ENCODE measurements at places on chromosomes 13 and 19. TPM values are rescaled to one million over a fixed set of nuclear protein-coding genes. Genes with fewer than 3 reads are reported as not detected.

NRTN gene
- 4.8 TPM for total RNA-seq

ZNF587B gene
- 21.6 TPM for total RNA-seq

SHANK1 gene
- 6.8 TPM for total RNA-seq

ZNF98 gene
- not detected for total RNA-seq

OR10H1 gene
- not detected for total RNA-seq

SRRM5 gene
- 0.51 TPM for total RNA-seq

IL12RB1 gene
- not detected for total RNA-seq

ELSPBP1 gene
- not detected for total RNA-seq

ADAMTSL5 gene
- total RNA-seq, result not detected

GRCh38 chr13:113935001-113935844 is 38.7 kb downstream of the C13orf46 start:
- peak; percentile 25 for DNase-seq

DNA sequence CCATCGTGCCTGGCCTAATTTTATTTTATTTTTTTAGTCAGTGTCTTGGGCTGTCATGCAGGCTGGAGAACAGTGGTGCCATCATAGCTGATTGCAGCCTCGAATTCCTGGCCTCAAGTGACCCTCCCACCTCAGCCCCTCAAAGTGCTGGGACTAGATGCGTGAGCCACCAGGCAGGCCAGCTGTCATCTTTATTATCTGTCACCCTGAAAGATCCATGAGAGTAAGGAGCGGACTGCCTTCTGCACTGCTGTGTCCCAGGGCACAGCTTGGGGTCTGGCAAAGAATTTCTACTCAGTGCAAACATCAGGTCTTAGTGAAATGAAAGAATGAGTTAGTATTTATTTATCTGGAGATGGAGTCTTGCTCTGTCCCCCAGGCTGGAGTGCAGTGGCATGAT is 9.5 kb upstream of the TLE5 start:
- no peak for DNase-seq

DNA sequence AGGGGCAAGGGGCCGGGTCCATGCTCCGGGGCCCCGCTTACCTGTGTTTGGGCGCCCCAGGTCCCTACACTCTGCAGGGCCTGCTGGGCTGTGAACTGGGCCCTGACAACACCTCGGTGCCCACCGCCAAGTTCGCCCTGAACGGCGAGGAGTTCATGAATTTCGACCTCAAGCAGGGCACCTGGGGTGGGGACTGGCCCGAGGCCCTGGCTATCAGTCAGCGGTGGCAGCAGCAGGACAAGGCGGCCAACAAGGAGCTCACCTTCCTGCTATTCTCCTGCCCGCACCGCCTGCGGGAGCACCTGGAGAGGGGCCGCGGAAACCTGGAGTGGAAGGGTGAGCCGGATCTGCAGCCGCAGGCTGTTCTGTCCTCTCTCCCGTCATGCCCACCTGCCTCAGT is 1.7 kb downstream of the FCGRT start:
- DNase-seq, result no peak

GRCh38 chr13:74210693-74211393 is 76.6 kb upstream of the KLF12 start:
- no peak for DNase-seq

GRCh38 chr19:39738814-39739213 is 985 bp upstream of the CLC start:
- no peak for DNase-seq

DNA sequence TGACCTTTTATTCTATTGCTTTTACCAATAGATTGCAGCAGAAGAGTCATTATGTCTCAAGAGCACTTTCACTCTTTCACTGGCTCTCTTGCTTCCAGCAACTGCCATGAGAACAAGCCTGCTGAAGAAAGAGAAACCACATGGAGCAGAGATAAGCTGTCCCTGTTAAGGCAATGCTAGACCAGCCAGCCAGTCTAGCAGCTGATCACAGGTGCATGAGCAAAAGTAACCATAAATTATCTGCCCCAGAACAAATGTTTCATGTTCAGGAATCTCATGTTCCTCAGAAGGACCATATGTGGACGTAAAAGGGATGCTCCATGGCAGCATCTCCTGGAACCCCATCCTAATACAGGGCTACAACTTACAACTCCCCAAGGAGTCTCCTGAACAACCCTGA is 20.4 kb upstream of the DCLK1 start:
- DNase-seq, result no peak

GRCh38 chr19:58326501-58326913 is 287 bp upstream of the ZSCAN22 start:
- DNase-seq, result no peak

DNA sequence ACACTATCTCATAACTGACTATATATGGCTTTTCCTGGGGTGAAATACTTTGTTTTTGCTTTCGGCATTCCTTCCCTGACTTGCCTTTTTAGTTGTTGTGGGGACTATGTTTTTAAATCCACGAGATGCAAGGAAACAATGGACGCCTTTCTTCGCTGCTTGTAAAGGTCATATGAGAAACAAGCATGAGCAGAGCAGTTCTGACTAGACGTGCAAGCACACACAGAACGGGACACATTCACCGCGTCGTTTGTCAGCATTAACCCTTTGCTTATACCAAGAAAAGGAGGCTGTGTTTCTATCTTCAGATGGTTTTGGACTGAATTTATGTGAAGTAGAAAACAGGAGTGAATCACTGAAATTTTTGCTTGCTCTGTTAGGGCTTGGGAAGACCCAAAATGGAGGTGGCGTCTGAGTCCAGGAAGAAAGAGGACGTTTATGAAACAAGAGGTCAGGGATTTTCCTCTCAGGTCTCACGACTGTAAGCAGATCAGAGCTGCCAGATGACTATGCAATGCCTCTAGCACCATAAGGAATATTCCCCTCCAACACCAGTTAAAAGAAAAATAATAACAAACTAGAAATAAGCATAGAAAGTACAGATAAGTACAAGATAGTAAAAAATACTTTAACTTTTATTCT is 358.9 kb downstream of the DLEU7 start:
- peak; percentile 25 for DNase-seq

DNA sequence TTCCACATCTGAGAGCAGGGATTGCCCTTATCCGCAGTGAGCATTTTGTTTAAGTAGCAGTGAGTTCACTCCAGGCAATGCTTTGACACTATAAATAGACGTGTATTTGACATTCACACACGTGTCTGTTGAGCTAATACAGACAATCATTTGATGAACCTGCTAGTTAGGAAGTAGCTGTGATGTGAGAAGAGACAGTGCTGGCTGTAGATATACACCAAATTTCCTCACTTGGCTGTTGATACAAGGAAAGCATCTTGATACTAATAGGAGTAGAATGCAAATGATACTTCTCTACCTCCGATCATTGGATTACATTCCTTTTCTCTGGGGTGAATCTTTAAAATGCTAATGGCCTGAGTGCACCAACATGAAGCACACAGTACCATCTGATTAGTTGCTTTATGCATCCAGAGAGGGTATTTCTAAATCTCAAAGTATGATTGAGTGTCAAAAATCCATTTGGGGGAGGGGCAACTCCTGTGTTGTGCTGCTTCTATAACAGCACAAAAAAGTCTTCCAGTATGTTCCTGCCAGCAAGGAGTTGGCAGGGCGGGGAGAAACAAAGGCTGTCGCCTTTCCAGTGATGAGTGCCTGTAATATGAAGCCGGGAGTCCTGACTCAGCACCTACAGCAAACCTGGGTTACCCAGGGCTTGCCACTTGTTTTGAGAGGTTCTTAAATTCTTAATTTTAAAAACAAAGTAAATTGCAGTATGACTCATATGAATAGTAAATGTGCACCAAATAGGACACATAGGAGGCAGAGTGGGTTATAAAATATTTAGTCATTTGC is 7.0 kb downstream of the CUL4A start:
- DNase-seq, result no peak

- no peak for DNase-seq
Measured at GRCh38 chr13:30690282-30691188, 44.8 kb upstream of the ALOX5AP start.

DNA sequence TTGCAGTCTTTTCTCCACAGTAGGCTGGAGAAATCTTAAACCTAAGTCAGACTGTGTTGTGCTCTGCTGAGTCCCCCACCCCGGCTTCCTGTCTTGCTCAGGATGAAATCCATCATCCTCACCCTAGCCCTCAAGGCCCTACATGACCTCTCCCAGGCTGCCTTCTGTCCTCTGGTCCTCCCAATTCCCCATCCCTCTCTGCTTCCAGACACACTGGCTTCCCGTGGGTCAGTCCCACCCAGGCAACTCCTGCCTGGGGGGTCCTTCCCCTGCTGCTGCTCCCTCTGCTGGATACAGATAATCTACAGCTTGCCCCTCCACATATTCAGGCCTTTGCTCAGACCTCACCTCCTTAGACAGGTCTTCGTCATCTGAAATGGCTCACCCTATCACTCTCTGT is 18.4 kb upstream of the CBY2 start:
- DNase-seq, result no peak

DNA sequence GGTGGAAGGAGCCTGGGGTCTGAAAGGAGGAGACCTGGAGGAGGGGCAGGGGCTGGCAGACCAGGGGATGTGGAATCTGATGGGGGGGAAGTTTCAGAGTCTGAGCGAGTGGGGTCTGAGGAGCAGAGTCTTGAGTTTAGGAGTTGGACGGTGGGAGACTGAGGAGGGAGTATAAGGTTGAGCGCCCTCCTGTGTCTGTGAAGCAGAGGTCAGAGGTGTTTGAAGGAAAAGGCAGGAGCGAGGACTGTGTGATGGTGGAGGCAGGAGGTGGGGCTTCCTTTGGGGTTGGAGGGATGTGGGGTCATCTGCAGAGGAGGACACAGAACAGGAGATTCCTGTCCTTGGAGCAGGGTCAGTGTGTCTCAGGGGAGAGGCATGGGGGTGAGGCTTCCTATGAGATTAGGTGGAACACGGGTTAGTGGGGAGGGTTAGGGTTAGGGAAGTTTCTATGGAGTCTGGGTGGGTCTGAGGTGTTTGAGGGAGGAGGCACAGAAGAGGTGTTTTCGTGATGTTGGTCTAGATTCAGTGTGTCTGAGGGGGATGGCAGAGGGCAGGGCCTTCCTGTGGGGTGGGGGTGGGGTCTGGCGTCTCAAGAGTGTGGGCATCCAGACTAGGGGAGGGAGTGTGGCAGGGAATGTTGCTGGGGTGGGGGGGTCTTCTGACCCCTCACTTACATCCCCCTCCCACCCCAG is 8.3 kb downstream of the RYR1 start:
- DNase-seq, result no peak

GRCh38 chr13:67258482-67258881 is 28.3 kb upstream of the PCDH9 start:
- DNase-seq, result no peak
